ENCODE measurements at places on chromosomes 3 and 15. TPM values are rescaled to one million over a fixed set of nuclear protein-coding genes. Genes with fewer than 3 reads are reported as not detected.

DNA sequence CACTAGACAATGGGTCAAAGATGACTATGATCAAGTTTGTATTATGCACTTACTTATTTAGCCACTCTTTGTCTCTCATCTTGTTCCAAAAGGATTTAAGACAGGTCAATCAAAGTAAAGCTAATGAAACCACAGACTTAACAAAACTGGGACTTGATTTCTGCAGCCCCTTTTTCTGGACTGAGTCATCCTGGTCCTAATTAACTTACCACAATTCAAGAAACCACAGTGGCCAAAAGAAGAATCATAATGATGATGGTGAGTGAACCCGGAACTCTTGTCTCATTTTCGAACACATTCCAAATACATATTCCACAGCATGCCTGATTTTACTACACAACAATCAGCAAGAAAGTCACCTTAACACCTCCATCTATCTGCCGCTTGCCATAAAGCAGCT, 1333.0 kb downstream of the ROBO1 start:
- no peaks in the 10 kb centered on the region for H3K4me1 ChIP-seq
- H3K27ac ChIP-seq = no peak overlapping the region
- DNase-seq = no peak

GRCh38 chr15:58378241-58379085, 53.3 kb upstream of the LIPC start:
- H3K27me3 ChIP-seq = no peaks in the 10 kb centered on the region
- no peaks in the 10 kb centered on the region for H3K36me3 ChIP-seq
- DNase-seq = no peak
- H3K4me1 ChIP-seq = no peaks in the 10 kb centered on the region

GRCh38 chr3:58210761-58211460, at the start of gene DNASE1L3:
DNASE1L3 (minus strand) TSS chr3:58210972; CDS start chr3:58210906, 66 bp downstream.
- peaks cover 34% of the 10 kb centered on the region for H3K4me1 ChIP-seq
- H3K27ac ChIP-seq = no peak within 1 kb of the TSS
- no peak for DNase-seq
- H3K27me3 ChIP-seq = no peaks in the 10 kb centered on the region
- H3K4me3 ChIP-seq = no peak within 1 kb of the TSS
- H3K36me3 ChIP-seq = no peaks in the 10 kb centered on the region

DNA sequence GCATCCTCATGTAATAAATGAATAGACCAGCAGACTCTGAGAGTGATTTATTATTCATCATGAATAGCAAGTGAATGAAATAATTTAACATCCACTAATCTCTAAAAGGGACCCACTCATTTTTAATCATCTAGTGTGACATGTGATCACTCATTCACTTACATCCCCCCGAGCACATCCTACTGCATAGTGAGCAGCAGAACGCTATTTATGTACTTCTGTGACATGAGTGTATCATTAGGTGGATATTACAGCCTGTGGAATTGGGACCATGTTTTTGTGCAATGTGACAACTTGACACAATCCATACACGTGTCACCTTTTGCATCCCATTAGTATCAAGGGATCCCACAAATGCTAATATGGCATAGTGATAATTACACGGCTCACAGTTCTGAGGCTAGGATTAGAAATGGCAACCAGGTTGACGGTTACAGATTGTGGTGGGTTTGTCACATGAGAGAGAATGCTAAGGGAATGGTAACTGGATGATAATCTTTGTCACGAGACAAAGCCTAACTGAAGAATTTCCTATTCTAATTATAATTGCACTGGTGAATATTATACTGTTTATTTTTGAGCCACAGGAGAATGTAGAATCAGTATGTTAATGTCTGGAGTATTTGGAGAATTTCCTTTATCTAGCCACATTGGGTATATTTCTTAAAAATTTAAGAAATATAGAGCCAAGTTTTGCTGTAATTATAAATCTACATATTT, 595.2 kb upstream of the TBL1XR1 start:
- H3K36me3 ChIP-seq = no peaks in the 10 kb centered on the region
- H3K4me1 ChIP-seq = no peaks in the 10 kb centered on the region
- DNase-seq = no peak
- H3K27me3 ChIP-seq = no peaks in the 10 kb centered on the region

- no peak overlapping the region for H3K27ac ChIP-seq
- no peaks in the 10 kb centered on the region for H3K4me1 ChIP-seq
- H3K4me3 ChIP-seq = no peak overlapping the region
- no peaks in the 10 kb centered on the region for H3K27me3 ChIP-seq
- no peak for DNase-seq
- no peaks in the 10 kb centered on the region for H3K36me3 ChIP-seq
These were observed 257.4 kb upstream of the CBLB start for GRCh38 chr3:106126067-106126845.

GRCh38 chr3:26591926-26592325, 30.6 kb upstream of the LRRC3B start:
- no peaks in the 10 kb centered on the region for H3K36me3 ChIP-seq
- H3K27me3 ChIP-seq = no peaks in the 10 kb centered on the region
- no peak overlapping the region for H3K27ac ChIP-seq
- H3K4me1 ChIP-seq = no peaks in the 10 kb centered on the region

GRCh38 chr15:82663186-82663600, 16.0 kb upstream of the CPEB1 start:
- no peak for DNase-seq
- no peaks in the 10 kb centered on the region for H3K27me3 ChIP-seq
- no peaks in the 10 kb centered on the region for H3K4me1 ChIP-seq
- no peaks in the 10 kb centered on the region for H3K36me3 ChIP-seq
- no peak overlapping the region for H3K4me3 ChIP-seq

DNA sequence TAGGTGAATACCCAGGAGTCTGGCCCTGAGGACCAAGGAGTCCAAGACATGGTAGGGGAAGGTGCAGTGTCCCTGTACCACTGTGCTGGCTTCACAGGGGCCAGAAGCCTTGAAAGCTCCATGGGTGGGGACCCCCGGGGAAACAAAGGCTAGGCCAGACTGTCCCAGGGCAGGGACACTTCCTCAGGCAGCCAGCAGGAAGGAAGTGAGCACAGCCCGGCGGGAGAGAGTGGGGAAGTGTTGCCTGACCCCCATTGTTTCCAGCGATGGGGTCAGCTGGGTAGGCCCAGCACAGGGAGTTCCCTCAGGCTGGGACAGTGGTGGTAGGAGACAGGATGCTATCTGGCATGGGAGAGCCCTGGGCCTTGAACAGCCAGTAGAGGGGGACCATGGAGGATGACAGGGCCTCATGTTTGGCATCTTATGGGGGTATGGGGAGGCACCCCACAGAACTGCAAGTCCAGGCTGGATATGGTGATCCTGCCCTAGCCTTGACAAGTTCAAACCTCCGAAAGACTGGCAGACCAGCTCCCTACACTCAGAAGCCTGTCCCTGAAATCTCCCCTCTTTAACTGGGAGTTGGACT, 1.2 kb upstream of the HYAL2 start:
- no peak overlapping the region for H3K27ac ChIP-seq
- H3K4me3 ChIP-seq = no peak overlapping the region
- no peak for DNase-seq
- no peaks in the 10 kb centered on the region for H3K36me3 ChIP-seq

DNA sequence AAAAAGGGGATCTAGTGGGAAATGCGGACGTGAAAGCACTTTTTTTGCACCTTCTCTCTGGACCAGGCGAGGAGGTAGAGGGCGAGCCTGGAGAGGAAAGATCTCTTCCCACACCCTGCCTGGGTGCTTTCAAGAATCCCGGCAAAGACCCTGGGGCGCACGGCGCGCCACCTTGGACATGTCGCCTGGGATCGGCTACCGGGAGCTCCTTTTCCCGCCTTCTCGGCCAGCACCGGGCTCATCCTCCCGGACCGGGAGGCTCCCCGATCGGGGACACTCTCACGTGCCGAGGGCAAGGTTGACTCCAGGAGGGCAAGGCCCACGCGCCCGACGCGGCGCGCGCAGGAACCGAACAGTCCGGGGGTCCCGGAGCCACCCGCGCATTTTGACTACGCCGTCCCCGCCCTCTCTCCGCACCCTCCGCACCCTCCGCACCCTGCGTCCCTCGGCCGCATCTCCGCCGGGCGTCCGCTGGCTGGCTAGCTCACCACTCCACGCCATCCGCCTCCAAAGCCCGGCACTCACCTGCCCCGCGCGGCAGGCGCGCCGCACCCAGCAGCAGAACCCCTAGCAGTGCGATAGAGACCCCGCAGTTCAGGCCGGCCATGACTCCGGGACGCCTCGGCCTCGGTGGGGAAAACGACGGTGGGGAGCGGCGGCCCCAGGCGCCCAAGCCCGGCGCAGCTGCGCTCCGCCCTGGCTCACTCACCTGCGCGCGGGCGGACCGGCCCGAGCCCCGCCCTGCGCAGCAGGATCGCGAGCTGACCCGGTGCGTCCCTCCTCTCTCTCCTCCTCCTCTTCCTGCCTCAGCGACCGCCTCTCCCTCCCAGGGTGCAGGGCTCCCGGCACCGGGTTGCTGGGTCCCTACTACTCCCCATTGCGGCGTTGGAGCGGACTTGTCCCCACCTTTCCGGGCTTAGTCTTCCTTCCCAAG, at the start of gene CDCP1:
CDCP1 (minus strand) TSS at position 698 of the 934 bp plus-strand sequence; CDS start at position 607, 91 bp downstream.
- no peak for DNase-seq
- H3K4me1 ChIP-seq = no peaks in the 10 kb centered on the region
- H3K36me3 ChIP-seq = no peaks in the 10 kb centered on the region
- no peak within 1 kb of the TSS for H3K27ac ChIP-seq
- peaks cover 10% of the 10 kb centered on the region for H3K27me3 ChIP-seq

GRCh38 chr3:8994226-8994625, 31.0 kb upstream of the RAD18 start:
- H3K27ac ChIP-seq = no peak overlapping the region
- no peak for DNase-seq
- H3K27me3 ChIP-seq = no peaks in the 10 kb centered on the region
- H3K4me1 ChIP-seq = no peaks in the 10 kb centered on the region

DNA sequence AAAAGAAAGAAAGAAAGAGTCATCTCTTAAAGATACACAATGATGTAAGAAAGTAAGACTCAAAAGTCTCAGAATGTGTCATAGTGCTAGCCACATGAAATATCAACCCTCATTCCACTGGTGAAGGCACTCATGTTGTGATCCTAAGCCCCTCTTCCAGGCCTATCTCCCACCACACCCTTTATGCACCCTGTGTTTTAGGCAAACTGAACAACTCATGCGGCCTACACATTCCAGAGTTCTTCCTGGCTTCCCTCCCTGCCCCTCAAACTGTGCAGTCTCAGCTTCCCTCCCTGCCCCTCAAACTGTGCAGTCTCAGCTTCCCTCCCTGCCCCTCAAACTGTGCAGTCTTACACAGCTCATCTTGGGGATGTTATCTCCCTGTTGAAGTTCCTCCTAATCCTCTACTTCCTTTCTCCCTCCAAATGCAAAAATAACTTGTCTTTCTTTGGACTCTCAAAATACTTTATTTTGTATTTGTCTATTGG, 69.0 kb upstream of the FNDC3B start:
- no peaks in the 10 kb centered on the region for H3K27me3 ChIP-seq
- no peak overlapping the region for H3K27ac ChIP-seq
- no peak for DNase-seq
- H3K36me3 ChIP-seq = no peaks in the 10 kb centered on the region
- no peak overlapping the region for H3K4me3 ChIP-seq

- no peak overlapping the region for H3K4me3 ChIP-seq
- H3K36me3 ChIP-seq = no peaks in the 10 kb centered on the region
- H3K27me3 ChIP-seq = peaks cover 32% of the 10 kb centered on the region
- no peaks in the 10 kb centered on the region for H3K4me1 ChIP-seq
These were observed 1.1 kb downstream of the IGDCC3 start for GRCh38 chr15:65376767-65377104.

DNA sequence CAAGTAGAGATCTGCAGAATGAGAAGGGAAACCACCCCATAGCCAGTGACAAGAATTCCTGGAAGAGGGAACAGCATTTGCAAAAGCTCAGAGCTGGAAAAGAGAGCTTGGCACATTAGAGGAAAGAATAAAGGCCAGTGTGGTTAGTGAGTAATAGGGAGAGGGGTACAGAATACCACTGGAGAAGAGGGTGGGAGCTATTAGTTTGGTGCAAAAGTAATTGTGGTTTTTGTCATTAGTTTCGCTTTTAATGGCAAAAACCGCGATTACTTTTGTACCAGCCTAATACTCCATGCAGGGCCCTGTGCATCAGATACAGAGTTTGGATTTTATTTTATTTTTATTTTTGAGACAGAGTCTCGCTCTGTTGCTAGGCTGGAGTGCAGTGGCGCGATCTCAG, 9.8 kb downstream of the SLC24A1 start:
- H3K4me3 ChIP-seq = 0 out of 2 replicates have a peak overlapping the region, but pooled peaks have one; percentile 9
- H3K4me1 ChIP-seq = peaks cover 16% of the 10 kb centered on the region
- DNase-seq = peak; percentile 53

DNA sequence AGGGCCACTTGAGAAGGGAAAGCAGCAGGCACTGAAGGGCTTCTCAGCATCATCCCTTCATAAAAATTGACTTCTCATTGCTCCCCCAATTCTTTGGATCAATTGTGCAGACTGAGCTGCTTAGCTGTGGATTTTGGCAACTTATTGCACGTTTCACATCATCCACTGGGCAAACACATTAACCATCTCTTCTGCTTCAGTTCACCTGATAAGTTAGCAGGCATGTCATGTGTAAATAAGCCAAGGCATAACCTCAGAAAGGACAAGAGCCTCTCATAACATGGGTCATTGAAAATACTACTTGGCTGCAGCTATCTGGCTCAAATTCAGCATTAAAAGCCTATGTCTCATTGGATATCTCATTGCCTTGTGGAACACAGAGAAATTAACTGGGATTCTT, 366.5 kb downstream of the LRRC3B start:
- H3K27ac ChIP-seq = no peak overlapping the region
- H3K27me3 ChIP-seq = no peaks in the 10 kb centered on the region
- H3K4me1 ChIP-seq = no peaks in the 10 kb centered on the region
- H3K36me3 ChIP-seq = no peaks in the 10 kb centered on the region
- DNase-seq = no peak

- H3K27me3 ChIP-seq = no peaks in the 10 kb centered on the region
- H3K4me3 ChIP-seq = no peak overlapping the region
These were observed 33.0 kb upstream of the MUC4 start for GRCh38 chr3:195844671-195845218.

- no peak overlapping the region for H3K4me3 ChIP-seq
- H3K4me1 ChIP-seq = no peaks in the 10 kb centered on the region
- H3K36me3 ChIP-seq = no peaks in the 10 kb centered on the region
- no peaks in the 10 kb centered on the region for H3K27me3 ChIP-seq
- no peak for DNase-seq
These were observed 143.3 kb downstream of the HCN4 start for GRCh38 chr15:73225358-73226015.

The GRAMD2A gene
- total RNA-seq = not detected

The RAB6B gene
- total RNA-seq = not detected

The B2M gene
- total RNA-seq = 2,901 TPM

The SLC2A2 gene
- total RNA-seq = 0.19 TPM

The GABRA5 gene
- total RNA-seq = not detected

The GRM2 gene
- 0.05 TPM for total RNA-seq

The AKAP13 gene
- 67.0 TPM for total RNA-seq
